ENCODE measurements at places on chromosomes 12 and 14.
A peak's percentile ranks its signal among the peaks of the same experiment; 100 is the strongest.

GRCh38 chr12:52419656-52420055 is 13.5 kb upstream of the KRT82 start:
- no peak for DNase-seq

DNA sequence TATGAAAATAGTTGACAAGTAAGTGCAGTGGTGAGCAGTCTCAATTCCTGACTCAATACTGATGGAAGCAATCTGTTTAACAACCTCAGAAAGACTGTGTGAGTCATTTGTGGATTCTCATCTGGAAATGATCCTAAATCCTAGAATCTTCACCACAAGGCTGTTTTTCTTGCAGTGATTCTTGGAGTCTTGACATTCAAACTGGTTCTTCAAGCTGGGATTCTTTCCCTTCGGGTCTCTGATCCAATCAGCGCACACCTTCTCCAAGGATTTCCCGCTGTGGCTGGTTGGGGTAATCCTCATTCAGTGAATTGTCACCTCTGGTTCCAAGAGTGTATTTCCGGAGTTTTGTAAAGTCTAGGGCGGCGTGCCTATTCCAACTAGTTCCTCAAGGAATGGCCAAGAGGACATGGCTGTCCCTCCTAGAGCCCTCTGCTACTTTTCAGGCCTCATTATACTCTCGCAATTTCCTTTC is 37.7 kb upstream of the FOXJ2 start:
- no peak for DNase-seq

GRCh38 chr14:31127690-31128089 is 79.9 kb downstream of the HECTD1 start:
- DNase-seq: no peak

GRCh38 chr14:71834284-71835204 is 97.7 kb upstream of the RGS6 start:
- no peak for DNase-seq

GRCh38 chr12:51593539-51593938 is 2.5 kb downstream of the SCN8A start:
- DNase-seq: no peak

- no peak for DNase-seq
These were observed 40.1 kb downstream of the NGB start for GRCh38 chr14:77230914-77231313.

- no peak for DNase-seq
These were observed 93.9 kb downstream of the DAAM1 start for GRCh38 chr14:59282378-59282765.

GRCh38 chr12:124761871-124762270 is 101.8 kb downstream of the SCARB1 start:
- DNase-seq: no peak

DNA sequence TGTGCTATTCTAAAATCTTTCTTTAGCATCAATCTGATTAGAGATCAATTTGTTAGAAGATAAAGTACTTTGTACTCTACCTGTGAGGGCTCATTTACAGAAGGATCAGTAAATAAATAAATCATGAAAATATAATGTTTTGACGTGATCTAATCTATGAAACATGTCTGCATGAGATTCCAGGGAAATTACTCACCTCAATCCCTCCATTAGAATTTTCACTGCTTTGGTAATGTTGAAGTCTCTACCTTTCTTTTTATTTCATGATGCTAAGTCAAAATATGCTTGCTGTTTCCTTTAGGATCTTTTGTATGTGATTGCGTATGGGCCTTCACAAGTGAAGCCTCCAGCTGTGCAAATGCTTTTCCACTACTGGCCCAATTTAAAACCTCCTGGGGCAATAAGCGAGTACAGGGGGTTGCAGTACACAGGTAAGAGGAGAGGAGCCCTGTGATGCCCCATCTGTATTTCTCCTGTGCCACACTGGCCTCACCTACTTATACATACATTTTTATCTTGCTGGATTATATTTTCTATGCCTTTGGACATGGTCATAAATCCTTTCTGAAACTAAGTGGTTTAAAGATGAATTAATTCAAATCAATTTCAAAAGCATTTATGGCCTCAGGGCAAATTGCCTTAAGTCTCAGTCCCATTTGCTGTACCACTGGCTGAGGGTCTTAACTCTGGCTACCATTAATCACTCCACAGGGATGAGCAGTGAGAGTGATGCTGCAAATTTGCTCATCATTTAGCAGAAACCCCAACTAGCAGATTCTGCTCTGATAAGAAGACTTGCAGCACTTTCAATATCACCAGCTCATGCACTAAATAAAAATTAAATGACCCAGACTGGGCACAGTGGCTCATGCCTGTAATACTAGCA is 66.4 kb downstream of the UNC79 start:
- no peak for DNase-seq

- DNase-seq: no peak
These were observed 44.4 kb upstream of the PPP2R5C start for GRCh38 chr14:101716956-101717662.

DNA sequence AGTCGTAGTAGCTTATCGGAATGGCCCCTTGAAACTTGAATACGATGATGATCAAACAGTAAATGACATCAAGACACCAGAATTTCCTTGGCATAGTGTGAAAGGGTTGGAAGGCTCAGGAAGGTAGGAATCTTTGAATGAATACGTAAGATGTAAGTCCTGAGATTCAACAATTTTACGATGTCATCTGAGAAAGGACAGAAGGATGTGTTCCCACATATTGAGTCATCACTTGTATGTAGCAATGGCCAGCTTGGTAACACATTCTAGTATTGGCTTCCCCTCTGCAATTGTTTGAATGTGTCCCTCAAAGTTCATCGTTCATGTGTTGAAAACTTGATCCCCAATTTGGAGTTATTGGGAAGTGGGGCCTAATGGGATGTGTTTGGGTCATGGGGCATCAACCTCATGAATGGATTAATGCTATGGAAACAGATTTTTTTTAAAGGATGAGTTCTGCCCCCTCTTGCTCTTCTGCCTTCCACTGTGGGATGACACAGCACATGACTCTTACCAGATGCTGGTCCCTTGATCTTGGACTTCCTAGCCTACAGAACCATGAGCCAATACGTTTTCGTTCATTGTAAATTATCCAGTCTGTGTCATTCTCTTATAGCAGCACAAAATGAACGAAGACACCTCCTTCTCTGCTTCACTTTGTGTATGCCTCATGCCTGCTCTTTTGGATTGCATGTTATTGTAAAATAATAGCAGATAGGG is 284.6 kb downstream of the BCAT1 start:
- DNase-seq: no peak

- no peak for DNase-seq
These were observed 12.8 kb upstream of the NR4A1 start for GRCh38 chr12:52038447-52038846.

DNA sequence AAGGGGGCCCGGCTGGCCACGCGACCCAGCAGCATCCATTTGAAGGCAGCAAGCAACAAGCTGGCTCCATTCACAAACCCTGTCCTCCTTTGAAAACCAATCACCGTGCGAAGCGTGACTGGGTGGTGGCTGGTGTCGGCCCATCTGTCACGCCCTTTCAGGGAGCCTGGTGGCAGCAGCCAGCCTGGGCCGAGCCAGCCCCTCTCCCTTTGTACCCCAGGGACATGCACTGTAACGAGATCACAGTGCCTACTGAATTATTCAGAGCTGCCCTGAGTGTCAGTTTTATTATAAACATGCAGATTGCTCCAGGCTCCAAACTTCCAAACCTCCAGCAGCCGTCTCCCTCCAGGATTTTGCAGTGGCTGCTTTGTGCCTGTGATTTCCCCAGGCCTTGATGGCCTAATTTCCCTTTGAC is 22.3 kb upstream of the CTDSP2 start:
- DNase-seq: peak; percentile 62

GRCh38 chr12:57055824-57056223 is 5.9 kb upstream of the MYO1A start:
- no peak for DNase-seq

- DNase-seq: no peak
These were observed 246.6 kb upstream of the LRFN5 start for GRCh38 chr14:41360126-41360525.

All from WERI-Rb-1 (cell line).